ENCODE measurements at places on chromosomes 4 and X. TPM values are rescaled to one million over a fixed set of nuclear protein-coding genes. Genes with fewer than 3 reads are reported as not detected.

TLR8 gene
- not detected for total RNA-seq

DNA sequence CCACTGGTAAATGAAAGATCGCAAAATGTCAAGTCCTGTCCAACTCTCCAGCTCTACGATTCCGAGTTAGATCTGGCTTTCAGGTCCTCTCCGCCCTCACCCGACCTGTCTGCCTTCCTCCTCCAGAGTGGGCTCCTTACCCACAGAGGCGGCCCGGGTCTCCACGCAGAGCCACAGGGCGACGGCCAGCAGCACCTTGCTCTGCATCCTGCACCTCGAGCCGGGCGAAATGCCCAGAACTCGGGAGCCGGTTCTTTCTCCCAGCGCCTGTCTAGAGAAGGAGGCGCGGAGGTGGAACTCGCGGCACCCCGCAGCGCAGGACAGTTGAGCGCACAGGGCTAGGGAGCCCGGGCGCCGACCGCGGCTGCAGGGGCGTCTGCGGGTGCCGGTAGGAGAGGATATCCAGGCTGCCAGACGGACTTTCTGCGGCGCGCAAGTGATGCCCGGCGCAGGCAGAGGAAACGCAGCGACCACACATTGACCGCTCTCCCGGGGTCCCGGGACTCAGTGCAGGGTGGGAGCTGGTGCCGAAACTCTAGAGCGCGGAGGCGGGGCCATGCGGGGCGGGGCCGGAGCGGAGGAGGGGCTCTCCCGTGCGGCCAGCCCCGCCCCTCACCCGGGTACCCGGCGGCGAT lies at the start of gene KDR:
Gene KDR (minus strand): TSS at position 509 of the 635 bp plus-strand sequence. CDS start 302 bp downstream, at position 207.
- DNase-seq: peak; percentile 29

DNA sequence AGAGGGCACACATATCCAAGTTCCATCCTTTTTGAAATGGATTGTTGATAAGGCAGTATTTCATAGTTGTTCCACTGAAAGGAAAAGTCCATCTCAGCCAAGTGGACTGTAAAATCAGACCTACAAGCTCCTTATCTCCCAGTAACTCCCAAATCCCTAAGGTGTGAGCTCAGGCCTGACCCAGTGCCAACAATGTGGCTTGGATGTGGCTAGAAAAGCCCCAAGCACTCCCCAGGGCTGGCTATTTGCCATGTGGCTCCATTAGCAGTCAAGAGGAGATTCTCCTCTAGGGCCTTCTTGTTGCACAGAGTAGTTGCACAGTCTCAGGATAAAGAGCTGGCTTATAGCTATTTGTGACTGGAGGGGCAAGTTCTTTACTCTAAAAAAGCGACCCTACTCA lies 25.0 kb upstream of the DGKK start:
- DNase-seq: no peak

GRCh38 chr4:19146038-19146437 lies 1105.7 kb upstream of the SLIT2 start:
- no peak for DNase-seq

DNA sequence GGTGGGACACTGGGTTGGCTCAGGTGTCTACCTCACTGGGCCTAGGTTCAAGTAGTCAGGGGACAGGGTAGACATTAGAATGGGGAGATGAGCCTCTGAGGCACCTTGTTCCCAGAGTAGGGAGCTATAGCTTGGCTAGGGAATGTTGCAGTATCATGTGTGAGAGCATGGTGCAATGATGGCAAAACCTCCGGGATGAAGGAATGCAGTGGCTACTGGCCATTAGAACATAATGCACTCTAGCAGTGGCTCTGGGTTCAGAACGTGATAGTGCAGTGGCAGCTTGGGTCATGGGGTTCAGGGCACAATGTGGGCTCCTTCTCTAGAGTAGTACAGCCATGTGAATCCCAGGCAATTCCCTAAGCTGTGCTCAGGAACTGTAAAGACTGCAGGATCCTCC lies 471.5 kb downstream of the CCSER1 start:
- no peak for DNase-seq

DNA sequence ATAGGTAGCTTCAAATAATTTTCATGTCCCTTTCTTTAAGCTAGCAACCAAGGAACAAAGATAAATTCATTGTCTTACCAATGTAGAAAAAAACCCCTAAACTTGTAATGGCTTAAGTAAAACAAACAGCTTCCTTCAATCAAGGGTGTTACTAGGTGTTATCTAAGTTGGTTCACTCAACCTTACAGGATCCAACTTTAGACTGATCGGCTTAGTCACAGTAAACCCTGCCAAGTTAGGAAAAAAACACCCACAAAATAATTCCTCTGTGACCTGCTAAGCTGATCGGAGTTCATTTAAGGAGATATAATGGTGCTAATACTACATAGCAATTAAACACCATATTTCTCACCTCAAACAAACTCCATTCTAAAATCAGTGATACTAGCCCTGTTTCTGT lies 10.1 kb downstream of the AIFM1 start:
- DNase-seq: no peak

- no peak for DNase-seq
Observed at GRCh38 chr4:138868562-138868961, 147.0 kb upstream of the NOCT start.

RAB9A gene
- 17.6 TPM for total RNA-seq

- no peak for DNase-seq
Observed at GRCh38 chrX:27966492-27966891, 14.8 kb downstream of the DCAF8L1 start.

DNA sequence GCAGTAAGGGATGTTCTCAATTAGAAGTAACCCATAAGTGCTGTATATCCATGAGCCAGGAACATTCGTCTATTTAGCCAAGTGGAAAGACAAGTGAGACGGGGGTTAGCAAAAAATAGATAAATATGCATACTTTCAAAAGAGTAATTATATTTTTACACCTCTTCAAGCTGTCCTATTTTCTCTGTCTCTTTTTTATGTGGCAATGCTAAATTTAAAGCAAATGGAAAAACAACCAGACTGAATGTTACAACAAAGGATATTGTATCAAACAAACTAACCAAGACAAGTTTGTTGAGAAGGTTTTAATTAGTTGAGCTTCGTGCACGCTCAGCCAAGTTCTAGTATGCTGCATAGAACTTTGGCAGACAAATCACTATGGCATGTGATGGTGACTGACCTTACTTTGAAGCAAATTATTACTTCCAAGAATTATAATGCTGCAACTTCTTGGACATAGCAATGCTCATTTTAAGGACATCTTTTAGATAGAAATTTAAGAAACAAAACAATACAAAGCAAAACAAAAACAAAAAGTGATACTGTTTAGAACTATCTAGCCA lies 61.4 kb upstream of the TMEM150C start:
- no peak for DNase-seq

- DNase-seq: no peak
Observed at GRCh38 chr4:37892641-37893040, 1.8 kb downstream of the TBC1D1 start.

Data from progenitor cell of endocrine pancreas (in vitro differentiated cells).